ENCODE measurements at places on chromosomes 12 and 14.
A peak's percentile ranks its signal among the peaks of the same experiment; 100 is the strongest.

DNA sequence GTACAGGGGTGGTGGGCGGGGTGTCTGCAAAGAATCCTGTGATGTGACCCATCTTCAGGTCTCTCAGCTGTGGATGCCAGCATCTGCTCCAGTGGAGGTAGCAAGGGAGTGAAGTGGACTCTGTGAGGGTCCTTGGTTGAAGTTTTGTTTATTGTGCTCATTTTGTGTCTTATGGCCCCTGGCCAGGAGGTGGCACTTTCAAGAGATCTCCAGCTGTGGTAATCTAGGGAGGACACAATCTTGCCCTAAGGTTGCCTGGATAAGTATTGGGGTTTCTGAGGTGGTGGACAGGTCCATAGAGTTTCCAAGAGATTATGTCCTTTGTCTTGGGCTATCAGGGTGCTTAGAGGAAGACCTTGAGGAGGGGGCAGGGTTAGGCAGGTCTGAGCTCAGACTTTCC, 260.7 kb downstream of the CCDC59 start:
- no peak for DNase-seq

- DNase-seq = peak; percentile 13
Measured at GRCh38 chr12:5582018-5582417, 150.1 kb downstream of the NTF3 start.

DNA sequence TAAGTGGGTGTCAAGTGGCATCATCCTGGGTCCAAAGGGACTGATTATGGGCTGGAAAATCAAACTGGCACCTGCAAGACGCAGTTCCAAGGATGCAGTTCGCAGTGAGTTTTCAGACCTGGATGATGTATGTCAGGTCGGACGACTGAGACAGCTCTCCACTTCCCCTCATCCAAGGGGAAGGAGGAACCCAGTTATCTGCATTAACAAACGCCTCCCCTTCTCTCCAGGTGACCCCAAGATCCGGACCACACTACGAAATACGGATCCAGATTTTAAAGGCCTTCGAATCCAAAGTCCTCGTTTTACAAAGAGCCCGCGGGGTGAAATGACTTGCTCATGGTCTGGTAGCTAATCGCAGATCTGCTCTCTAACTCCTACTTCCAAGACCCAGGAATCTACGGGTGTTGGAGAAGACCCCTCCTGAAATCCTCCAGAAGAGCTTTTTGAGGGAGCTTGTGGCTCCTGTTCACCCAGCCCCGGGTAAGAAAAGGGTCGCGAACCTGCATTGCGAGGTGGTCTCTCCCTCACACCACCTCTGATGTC, 460 bp upstream of the SYNE2 start:
- peak; percentile 33 for DNase-seq

DNA sequence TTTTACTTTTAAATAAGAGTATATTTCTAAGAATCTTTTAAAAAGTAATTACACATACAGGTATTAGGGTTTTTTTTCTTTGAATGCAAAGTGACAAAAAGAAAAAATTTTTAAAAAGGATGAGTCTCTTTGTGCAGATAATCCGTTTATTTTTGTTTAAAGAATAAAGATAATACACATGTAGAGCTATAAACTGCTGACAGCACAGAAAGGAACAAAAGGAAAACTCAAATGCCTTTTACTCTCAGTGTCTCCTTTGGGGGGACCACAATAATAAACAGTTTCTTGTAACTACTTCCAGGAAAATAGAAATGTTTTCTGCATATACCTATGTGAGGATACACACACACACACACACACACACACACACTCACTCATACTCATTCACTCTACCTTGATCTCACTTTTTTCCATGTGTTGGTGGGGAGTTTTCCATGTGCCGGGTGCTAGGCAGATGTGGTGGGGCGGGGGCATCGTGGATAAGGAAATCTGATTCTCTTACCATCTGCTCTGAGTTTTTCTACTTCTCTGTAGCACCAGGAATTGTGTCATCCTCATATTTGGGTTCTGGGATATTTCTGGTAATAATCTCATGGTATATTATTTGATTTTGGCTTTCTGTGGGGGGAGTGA, 58.1 kb downstream of the KCTD10 start:
- DNase-seq = no peak

- no peak for DNase-seq
Measured at GRCh38 chr14:32233260-32233659, 30.2 kb upstream of the RNU6-8 start.

GRCh38 chr12:51869496-51869865, 18.4 kb upstream of the ANKRD33 start:
- DNase-seq = no peak
